NCI-H524 (cell line): ENCODE measurements at places on chromosomes 13 and 19.
A peak's percentile ranks its signal among the peaks of the same experiment; 100 is the strongest.

- DNase-seq = no peak
These were observed 30.8 kb downstream of the CCNE1 start for GRCh38 chr19:29842471-29843179.

GRCh38 chr19:44816301-44816700 is 7.4 kb downstream of the BCAM start:
- peak; percentile 95 for DNase-seq

- no peak for DNase-seq
These were observed 26.8 kb downstream of the EPSTI1 start for GRCh38 chr13:42965281-42965680.

DNA sequence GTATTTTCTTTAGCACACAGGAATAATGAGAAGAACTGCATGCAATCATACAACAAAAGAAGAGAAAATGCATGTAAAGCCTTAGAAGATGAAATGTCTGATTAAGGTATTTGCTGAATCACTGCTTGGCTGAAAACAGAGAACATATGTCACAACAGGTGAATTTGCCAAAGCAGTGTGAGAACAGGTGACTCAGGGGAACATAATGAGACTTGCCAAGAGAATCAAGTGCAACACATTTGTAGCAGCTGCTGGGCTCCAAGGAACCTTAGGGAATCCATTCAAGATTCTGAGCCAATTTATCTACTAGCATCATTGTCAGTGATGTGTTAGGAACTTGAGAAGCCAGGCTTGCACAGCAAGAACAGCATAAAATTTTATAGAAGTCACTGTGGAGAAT is 273.1 kb downstream of the PCDH20 start:
- no peak for DNase-seq

GRCh38 chr13:75660694-75661093 is 24.6 kb downstream of the LMO7 start:
- no peak for DNase-seq

DNA sequence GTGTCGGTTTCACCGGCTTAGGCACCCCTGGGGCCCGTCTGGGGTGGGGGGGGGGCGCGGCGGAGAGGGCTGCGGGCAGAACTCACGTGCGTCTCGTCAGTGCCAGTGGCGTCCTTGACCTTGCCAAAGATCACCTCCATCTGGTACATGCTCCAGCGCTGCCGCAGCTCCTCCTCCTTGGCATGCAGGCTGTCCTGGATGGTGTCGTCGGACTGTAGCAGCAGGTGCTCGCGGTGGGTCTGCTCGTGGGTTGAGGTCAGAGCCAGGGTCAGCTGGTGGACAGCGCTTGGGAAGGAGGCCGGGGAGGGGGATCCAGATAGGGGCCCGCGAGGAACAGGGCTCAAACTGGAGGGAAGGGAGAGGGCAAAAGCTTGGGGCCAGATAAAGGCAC is 4.7 kb upstream of the RGL3 start:
- peak; percentile 35 for DNase-seq

DNA sequence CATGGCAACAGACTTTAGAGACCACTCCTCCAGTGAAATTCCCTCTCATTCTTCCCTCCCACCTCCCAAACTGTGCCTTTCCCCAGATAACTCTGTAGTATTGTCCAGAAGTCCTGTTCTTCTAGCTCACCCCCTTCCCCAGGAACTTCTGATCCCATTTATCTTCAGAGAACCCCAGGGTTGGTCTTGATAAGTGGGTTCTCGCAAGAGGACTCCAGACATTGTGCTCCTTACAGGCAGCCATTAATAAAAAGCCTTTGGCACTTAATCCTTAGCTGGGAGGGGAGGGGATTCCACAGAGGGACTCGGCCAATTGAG is 1.9 kb downstream of the LTBP4 start:
- peak; percentile 36 for DNase-seq

- DNase-seq = no peak
These were observed 25.7 kb upstream of the SLC7A1 start for GRCh38 chr13:29621051-29621800.

GRCh38 chr13:111872475-111873150 is 194.3 kb upstream of the SOX1 start:
- DNase-seq = no peak

- DNase-seq = no peak
These were observed 20.2 kb downstream of the ATP8A2 start for GRCh38 chr13:25391932-25392331.

GRCh38 chr13:29959086-29959485 is 108.7 kb upstream of the UBL3 start:
- DNase-seq = no peak

DNA sequence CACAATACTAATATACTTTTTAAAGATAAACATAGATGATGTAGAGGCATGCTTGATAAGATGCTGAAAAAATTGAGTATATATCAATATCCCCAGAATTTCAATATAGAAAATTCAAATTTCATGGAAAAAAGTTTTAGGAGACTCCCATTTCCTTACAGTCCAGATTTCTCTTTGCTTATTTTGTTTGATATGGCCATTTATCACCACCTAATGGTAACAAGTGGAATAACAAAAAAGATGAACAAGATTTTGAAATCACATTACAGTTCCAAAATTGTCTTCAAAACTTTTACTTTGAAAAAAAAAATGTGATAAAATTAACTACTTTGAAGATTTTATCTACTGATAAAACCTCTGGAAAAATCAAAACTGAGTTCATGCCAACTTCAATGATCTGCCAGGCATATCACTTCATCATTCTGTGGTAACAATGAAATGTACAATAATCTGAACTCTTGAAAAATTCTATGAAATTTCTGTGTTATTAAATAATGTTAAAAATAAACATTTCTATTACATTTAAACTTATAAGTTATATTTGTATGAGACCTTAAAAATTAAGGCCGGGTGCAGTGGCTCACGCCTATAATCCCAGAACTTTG is 17.5 kb downstream of the MIPEP start:
- DNase-seq = no peak

- peak; percentile 73 for DNase-seq
These were observed at the start of gene CTXN1 for GRCh38 chr19:7926021-7926726. Gene CTXN1 (minus strand): TSS chr19:7926135. CDS start chr19:7925538, 597 bp downstream.
